NCI-H1417 treated with DMSO at 0.1 percent for 48 hours (cell line): ENCODE measurements at places on chromosomes 3 and 15.

- DNase-seq, result no peak
Observed at GRCh38 chr3:184366619-184367289, 5.2 kb downstream of the POLR2H start.

- no peak for DNase-seq
Observed at GRCh38 chr3:17592956-17593355, 149.5 kb downstream of the TBC1D5 start.

DNA sequence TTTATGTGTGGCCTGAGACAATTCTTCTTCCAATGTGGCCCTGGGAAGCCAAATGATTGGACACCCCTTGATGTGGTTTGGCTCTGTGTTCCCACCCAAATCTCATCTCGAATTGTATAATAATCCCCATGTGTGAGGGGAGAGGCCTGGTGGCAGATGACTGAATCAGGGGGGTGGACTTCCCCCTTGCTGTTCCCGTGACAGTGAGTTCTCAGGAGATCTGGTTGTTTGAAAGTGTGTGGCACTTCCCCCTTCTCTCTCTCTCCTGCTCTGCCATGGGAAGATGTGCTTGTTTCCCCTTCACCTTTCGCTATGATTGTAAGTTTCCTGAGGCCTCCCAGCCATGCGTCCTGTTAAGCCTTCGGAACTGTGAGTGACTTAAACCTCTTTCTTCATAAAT, 60.1 kb upstream of the PARL start:
- DNase-seq, result no peak

DNA sequence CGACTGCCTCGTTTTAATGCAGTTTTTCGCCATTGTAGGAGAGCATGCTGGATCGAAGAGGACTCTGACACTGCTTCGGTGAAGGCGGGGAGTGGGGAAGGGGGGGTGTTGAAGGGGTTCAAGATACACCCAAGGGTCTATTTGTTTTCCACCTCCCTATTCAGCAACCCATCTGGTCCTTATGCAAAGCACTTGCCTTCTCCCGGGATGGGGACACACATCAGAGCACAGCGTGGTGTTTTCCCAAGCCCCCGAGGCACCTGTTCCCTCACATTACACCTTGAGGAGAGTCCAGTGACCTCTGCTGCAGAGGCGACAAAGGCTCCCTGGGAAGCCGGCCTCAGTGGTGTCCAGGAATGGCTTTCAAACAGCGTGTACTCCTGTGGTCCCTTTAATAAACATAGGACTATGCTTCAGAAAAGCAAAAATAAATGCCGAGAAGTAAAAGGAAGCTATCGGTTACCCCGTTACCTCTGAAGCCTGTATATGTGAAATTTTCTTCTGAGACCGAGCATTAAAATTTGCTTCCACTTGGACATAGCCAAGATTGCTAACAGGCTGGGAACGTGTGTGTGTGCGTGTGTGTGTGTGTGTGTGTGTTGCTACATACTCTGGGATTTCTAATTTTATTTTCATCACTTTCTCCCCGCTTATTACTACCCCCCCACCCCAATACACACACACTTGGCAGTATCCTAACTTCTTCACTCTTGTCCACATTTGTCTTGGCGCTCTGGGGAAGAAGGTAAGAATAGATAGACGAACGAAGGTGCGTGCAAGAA, 53.2 kb downstream of the CCDC54 start:
- no peak for DNase-seq

GRCh38 chr3:134073583-134073945, 43.8 kb upstream of the SLCO2A1 start:
- no peak for DNase-seq
